ENCODE measurements at places on chromosomes 11 and 22. TPM values are rescaled to one million over a fixed set of nuclear protein-coding genes. Genes with fewer than 3 reads are reported as not detected.

Gene FAM227A
- 4.8 TPM for total RNA-seq

Gene TSKU
- total RNA-seq = 15.2 TPM

Gene NCAM1
- total RNA-seq = 84.2 TPM

GRCh38 chr11:48017831-48018527, 37.6 kb downstream of the PTPRJ start:
- ATAC-seq = peak; percentile 29

DNA sequence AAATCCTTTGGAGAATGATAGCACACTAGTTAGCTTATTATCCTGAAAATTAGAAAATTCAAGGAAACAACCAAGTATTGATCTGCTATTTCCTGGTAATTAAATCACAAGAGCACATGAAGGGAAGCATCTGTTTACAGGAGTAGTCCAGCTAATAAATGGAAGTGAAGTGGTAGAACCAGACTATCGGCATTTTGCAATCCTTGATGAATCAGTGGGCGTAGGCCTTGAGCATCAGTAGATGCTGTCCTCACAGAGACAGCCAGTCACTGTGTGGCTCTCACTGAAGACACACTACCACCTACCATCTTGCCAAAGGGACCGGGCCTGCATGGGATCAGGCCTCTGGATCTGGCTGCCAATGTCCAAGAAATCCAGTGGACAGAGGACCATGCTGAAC, 69.8 kb downstream of the FBLN1 start:
- ATAC-seq = no peak

GRCh38 chr11:35122308-35122707, 16.7 kb upstream of the CD44 start:
- ATAC-seq = no peak

GRCh38 chr11:128409476-128409875, 177.9 kb downstream of the ETS1 start:
- no peak for ATAC-seq

DNA sequence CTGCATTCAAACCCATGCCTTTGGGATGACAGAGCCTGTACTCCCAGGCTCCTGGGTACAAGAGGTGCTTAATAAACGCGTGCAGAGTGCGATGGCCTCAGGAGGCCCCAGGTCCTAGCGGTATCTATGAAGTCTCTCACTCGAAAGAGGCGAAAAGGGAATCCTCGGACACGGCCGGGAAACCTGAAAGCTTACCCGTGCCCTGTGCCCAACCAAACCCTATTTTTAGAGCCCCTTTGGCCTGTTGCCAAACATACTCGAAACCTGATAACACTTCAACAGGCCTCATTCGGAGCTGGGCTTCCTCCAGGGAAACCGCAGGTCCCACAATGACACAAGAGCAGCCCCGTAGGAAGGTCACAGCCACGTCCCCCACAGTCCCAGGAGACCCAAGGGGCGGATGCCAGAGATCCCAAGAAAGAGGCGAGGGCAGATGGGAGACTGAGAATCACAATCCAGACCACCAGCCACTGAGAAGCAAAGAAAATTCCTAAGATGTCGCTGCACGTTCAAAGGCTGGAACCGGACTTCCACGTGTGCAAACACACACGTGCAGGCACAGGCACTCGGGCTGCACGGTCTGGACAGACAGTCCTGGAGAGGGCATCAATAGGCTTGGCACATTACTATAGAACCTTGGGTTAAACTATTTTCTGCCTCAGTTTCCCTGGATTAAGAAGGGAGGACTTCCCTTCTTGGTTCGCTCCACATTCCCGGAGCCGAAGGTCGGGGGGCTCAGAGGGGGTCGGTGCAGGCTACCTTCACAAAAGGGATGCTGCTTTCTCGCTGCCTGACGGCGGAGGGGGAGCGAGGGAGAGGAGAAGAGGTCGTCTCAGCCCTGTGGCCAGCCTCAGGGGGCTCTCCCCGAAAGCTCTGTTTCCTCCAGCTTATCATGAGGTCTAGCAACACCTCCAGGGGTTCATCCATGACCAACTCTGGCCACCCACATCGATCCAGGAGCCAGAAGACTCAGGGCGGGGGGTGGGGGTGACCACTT, 8.2 kb downstream of the PDGFB start:
- no peak for ATAC-seq

GRCh38 chr11:6530848-6531247, 33.8 kb downstream of the DNHD1 start:
- no peak for ATAC-seq

DNA sequence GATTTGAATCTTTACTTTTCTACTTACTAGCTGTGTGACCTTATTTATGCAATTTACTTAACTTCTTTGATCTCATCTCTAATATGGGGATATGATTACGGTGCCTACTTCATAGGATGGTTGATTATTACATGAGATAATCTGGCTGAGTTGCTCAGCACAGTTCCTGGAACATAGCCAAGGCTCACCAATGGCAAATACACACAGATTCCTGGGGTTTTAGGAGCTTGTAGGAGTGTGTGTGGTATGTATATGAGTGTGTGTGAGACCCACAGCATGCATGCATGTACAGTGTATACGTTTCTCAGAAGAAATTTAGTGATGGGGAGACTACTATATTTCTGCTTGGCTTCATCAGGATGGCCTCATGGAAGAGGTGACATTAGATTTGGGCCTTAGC, 256.9 kb downstream of the KIRREL3 start:
- ATAC-seq = no peak

DNA sequence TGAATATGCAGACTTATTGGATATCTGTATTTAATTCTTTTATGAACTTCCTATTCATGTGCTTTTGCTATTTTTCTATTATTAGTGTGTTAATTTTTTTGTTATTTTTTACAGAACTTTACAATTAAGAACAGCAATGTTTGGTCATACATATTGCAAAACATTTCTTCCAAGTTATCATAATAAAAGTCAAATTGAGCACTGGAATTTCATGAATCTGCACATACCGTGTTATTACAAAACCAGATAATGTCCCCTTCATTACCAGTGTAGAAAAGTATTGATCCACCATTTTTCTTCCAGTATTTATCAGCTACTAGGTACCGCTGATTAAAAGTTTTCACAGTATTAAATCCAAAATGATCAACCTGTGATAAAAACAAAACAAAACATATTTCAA, 40.5 kb downstream of the PRCP start:
- ATAC-seq = no peak

- ATAC-seq = no peak
Measured at GRCh38 chr11:125376117-125376516, 119.9 kb downstream of the FEZ1 start.
